ENCODE measurements at places on chromosomes 2 and 18.
A peak's percentile ranks its signal among the peaks of the same experiment; 100 is the strongest.

DNA sequence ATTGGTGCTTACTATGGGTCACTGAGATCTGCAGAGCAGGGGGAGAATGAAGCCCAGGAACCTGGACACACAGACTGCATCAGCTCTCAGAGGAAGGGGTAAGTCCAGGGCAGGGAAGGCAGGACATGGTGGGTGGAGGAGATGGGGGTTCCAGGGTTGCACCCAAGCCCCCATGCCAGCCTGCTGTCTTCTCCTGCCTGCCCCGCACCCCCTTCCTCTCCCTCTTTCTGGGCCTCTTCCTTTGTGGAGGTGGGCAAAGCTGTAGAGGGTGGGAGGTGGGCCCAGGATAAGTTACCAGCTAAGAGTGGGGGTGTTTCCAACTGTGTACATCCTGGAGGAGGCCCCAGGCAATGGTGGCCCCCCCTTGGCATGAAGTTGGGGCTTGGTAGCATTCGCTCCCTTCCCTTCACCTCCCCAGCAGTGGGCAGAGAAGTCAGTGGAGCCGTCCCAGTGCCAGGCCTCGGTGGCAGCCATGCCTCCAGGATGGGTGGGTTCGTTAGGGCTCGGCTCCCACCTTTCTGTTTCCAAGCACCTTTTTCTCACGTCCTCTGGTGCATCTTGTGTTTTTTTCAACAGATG lies 132.2 kb downstream of the CLIP4 start:
- DNase-seq, result no peak

- no peak for DNase-seq
Observed at GRCh38 chr2:211181626-211182025, 625.2 kb downstream of the CPS1 start.

DNA sequence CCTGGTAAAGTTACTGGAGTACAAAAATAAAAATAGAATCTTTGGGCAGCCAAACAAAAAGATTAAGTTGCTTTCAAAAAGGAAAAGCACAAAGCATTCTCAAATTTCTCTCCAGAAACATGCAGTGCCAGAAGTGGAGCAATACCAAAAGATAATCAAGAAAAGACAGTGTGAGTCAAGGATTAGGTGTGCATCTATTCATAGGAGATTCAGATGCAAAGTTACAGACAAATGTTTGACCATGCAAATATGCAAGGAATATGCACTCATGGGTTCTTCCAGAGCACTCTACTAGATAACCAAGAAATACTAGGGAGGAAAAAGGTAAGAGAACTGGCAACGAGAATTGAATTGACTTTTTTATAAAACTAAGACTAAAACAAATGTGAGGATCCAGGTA lies 51.8 kb upstream of the CDH20 start:
- no peak for DNase-seq

DNA sequence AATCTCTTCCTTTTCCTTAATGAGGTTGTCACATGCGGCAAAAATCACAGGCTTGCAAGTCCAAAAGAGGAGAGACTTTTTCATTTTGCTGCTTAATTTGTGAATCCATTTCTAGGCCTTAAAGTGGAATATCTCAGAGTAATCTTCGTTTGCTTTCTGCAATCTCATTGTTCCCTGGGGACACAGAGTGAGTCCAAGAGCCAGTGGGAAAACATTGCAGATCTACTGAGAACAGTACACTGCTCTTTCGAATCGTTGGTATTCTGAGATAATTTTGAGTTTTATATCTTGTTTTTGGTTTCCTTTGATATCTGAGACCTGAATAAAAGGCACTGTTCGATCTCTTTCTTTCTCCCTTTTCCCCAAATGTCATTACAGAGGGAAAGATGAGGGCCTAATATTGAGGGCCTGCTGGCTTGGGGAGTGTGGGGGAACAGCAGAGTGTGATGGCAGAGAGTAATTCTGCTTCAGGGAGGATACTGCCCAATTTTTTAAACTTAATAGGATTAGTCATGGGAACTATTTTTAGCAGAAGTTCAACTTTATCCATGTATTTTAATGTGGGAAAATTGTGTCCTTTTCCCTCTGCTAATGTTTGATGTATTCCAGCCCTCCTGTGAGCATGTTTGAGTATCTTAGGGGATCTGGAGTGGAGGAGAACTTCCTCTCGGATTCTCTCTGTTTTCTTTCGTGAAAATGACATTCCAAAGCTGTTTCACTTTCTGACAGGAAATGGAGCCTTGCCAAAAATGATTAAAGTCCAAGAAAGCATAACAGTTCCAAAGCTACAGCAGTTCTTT lies 418.2 kb upstream of the ZEB2 start:
- peak; percentile 86 for DNase-seq

GRCh38 chr2:168499500-168499899 lies 43.4 kb downstream of the CERS6 start:
- no peak for DNase-seq

GRCh38 chr18:37361335-37362157 lies 204.1 kb downstream of the CELF4 start:
- no peak for DNase-seq

- no peak for DNase-seq
Observed at GRCh38 chr2:19747310-19748072, 154.3 kb downstream of the TTC32 start.

DNA sequence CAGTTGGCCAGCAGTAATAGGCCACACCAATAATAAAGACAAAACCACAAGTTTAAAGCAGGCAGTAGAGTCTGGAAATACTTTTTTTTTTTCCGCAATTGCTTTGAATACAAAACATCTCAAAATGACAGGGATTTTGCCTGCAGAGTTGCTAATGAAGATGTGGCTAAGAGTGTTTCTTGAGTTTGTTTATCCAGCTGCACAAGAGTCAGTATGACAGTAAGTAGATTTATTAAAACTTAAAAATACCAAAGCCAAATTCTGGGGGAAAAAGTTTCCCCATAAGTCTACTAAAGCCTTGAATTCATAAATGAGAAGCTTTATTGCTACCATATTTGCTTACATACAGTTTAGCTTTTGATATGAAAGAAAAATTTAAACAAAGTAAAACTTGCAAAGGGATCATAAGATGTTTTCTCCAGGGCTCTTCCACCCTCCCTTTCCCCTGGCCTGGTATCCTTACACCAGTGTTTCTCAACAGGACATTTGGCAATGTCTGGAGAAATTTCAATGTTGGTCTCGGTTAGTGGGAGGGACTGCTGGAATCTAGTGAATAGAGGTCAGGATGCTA lies 3.9 kb upstream of the DSEL start:
- no peak for DNase-seq

DNA sequence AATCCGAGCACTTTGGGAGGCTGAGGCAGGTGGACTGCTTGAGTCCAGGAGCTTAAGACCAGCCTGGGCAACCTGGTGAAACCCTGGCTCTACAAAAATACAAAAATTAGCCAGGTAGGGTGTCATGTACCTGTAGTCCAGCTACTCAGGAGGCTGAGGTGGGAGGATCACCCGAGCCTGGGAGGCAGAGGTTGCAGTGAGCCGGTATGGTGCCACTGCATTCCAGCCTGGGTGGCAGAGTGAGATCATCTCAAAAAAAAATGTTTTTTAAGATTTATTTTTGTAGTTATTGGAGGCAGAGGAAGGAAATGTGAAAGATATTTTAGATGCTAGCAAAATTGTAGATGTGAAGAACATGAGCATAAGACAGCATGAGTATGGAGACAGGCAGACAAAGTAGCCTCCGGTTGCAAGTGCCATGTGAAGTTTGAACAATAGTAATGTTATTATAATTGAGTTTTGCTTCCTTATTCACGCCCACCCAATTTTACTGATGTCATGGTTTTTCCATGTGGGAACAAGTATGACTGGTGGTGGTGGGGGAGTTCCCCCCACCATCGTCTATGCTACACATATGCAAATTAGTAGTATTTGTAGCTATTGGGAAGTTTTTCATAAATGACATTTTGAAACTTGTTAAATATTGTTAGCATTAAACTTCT lies 18.0 kb downstream of the REL start:
- DNase-seq, result no peak

DNA sequence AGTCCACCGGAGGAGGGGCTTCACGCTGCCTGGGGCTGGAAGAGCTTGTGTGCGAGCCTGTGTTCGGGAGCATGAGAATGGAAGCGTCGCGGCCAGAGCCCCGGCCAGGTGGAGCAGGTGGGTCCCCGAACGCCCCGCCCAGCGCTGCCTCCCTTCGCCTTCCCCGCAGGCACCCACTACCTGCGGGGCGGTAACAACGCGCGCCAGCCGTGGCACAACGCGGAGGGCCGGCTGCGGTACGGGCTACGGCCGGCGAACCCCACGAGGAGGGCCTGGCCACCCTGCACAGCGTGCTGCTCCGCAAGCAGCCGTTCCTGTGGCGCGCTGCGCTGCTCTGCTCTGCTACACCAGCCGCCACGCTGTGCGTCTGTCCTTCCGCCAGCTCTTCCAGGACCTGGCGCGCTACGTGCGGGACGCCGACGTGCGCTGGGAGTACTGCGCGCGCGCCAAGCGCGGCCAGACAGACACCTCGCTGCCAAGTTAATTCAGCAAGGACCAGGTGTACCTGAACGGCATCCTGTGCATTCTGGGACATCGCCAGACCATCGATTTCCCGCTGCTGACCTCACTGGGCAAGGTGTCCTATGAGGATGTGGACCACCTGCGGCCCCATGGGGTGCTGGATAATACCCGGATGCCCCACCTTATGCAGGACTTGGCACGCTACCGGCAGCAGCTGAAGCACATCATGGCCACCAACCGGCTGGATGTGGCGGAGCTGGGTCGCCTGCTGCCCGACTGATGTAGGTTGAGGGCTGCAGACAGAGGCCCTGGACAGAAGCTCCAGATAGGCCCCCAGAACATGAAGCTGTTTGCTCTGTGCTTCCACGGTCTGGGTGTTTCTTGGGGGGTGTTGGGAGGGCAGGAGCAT lies 200.6 kb downstream of the NAPG start:
- no peak for DNase-seq

DNA sequence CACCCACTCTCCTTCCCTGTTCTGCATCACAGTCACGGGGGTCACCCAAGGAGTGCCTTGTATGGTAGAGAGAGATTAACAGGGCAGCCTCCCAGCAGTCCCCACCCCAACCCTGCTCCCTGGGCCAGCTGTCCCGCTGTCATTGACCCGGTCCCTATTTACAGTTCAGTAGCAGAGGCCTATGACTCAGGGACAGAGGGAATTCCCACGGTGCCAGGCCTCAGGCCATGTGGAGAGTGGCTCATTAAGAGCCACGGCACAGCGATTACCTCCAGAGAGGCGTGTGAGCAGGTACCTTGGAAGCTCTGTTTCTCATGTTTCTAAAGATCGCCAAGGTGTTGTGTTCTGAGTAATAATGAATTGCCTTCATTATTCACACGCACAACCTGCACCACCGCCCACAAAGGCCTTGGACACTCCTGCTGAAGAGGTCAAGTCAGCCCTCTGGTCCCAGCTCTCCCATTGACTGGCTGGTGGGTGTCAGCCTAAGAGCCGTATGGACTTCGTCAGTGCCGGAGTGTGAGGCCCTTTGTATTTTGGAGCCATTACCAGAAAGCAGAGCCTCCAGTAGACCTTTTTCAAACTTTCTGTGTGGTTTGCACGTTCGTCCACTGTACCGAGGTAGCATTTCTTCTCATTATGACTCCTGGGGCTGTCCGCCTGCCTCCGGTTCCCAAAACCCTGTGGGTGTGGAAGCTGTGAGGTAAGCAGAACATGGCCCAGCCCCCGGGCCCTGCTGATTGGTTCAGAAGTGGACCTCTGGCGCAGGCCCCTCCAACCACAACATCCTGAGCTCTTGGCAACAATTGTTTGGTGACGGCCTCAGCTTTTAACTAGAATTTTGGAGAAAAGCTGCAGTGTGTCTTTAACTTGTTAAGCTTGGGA lies 47.0 kb downstream of the SERTAD2 start:
- DNase-seq, result no peak

- no peak for DNase-seq
Observed at GRCh38 chr2:141720476-141720875, 410.3 kb downstream of the LRP1B start.

DNA sequence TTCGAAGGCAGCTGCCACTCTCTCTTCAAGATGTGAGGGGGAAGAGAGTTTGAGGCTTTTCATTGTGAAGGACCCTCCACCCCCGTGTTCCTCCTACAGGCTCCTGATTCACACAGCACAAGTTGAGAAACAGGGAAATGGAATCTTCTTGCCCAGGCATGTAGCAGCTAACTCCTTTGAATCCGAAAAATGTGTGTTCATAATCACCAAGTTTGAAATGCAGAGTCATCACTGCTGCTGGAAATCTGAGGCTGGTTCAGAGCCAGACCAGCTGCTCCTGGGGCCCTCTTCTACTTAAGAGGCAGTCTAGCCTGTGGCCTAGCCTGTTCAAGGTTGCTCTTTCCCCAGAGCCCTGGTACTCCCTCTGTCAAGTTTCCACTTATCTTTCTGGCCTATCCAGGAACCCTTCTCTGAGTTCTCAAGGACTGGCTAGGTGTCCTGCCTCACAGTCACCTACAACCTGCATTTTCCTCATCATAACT lies 166.4 kb downstream of the TMEM247 start:
- DNase-seq, result peak; percentile 80

GRCh38 chr2:70566906-70567305 lies 13.3 kb upstream of the TGFA start:
- DNase-seq, result no peak

DNA sequence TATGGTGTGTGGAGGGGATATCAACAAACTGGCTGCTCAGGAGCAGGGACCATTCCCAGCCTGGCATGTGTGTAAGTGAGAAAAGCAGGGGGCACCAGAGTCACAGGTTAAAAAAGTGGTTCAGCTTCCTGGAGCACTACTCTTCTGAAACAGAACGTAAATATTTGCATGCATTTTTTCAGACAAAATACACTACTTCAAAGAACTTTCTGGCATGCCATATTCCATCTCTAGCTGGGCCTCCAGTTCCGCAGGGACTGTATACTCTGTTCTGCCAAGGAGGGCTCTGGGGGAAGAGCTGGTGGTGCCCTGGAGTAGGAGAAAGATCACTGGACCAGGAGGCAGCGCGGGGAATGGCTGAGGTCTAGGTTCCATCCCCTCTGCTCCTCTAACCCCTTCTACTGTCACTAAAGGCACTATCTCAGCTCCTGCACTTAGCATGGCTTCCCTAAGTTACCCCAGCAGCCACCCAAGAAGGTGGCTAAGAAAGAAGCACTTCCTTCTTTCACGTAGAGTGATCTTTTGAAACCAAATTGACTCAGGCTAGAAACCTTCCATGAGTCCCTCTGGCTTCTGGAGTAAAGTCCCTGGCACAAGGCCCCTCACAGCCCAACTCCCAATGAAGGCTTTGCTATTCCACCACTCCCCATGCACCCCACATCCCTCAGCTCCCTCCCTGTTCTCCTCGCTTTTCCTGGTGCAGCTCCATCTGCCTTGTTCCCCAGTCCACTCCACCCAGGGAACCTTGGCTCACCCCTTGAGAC lies 57.6 kb upstream of the CABLES1 start:
- DNase-seq, result no peak

DNA sequence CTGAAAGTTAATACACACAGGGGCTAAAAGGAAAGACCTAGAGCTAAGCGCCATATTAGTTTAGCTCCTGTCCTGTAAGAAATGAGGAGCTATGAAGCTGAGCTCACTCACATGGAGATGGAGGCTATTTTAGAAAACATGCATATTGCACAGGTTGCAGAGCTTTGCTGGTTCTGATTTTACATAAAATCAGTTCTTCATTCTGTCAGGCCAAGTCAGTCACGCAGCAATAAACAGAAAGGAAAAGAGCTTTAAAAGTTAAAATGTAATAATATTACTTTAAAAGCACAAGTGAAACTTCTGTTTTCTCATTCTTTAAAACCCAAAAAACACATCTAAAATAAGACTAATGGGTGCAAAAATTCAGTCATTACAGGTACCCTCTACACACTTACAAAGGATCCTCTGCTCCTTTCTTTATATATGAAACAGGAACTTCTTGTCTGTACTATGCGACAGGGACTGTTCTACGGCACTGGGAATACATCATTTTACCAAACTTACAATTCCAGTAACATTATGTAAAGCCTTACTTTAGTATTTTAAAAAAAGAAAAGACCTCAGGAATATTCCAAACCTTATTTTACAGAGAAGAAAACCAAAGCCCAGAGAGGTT lies 113.8 kb downstream of the THADA start:
- no peak for DNase-seq
